ENCODE measurements at places on chromosomes 4 and X. TPM values are rescaled to one million over a fixed set of nuclear protein-coding genes. Genes with fewer than 3 reads are reported as not detected.
A peak's percentile ranks its signal among the peaks of the same experiment; 100 is the strongest.

- H3K4me3 ChIP-seq, result no peak overlapping the region
- no peak overlapping the region for H3K27ac ChIP-seq
- H3K4me1 ChIP-seq, result no peaks in the 10 kb centered on the region
- no peaks in the 10 kb centered on the region for H3K27me3 ChIP-seq
- DNase-seq, result peak; percentile 63
Observed at GRCh38 chrX:71098302-71098701, 2.7 kb downstream of the FOXO4 start.

DNA sequence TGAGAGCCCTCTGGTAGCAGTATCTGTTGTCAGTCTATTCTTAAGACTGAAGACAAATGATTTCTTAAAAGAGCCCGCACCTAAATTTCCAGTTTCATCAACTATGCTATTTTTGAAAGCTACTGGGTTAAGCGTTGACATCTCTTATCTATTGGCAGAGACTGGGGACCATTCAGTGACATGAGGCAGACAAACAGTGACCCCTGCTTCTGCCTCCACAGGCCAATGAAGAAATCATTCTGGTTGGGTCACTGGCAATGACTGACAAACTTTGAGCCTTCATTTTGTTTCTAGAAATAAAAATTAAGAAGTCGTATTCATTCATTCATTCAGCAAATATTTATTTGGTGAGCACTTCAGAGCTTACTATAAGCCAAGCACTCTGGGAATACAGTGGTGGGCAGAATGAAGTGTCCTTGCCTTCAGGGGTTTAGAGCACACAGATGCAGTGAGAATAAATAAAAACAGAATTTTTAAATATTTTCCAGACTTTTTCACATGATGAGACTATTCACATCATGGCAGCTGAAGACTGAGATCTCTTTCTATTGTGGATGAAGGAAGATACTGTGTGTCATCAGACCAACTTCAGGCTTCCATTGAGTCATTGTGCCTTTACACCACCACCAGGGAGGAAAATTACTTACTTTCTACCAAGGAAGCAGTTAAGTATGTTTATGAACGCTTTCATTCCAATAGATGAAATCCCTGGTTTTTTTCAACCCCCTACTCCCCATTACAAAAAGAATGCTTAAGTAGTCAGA lies 36.0 kb downstream of the SORBS2 start:
- no peak overlapping the region for H3K4me3 ChIP-seq
- H3K4me1 ChIP-seq, result peaks cover 4% of the 10 kb centered on the region
- H3K36me3 ChIP-seq, result no peaks in the 10 kb centered on the region
- no peak overlapping the region for H3K27ac ChIP-seq
- H3K27me3 ChIP-seq, result no peaks in the 10 kb centered on the region

GRCh38 chr4:173039617-173040577 lies 128.7 kb upstream of the GALNT7 start:
- H3K4me3 ChIP-seq, result no peak overlapping the region
- H3K27ac ChIP-seq, result peak overlapping the region; percentile 39
- no peaks in the 10 kb centered on the region for H3K36me3 ChIP-seq

- no peak overlapping the region for H3K4me3 ChIP-seq
- DNase-seq, result peak; percentile 60
- H3K27ac ChIP-seq, result no peak overlapping the region
- H3K4me1 ChIP-seq, result no peaks in the 10 kb centered on the region
- H3K36me3 ChIP-seq, result no peaks in the 10 kb centered on the region
Observed at GRCh38 chr4:85928775-85929591, 430.9 kb downstream of the MAPK10 start.

HEPH gene
- total RNA-seq, result 143 TPM

SYN1 gene
- 0.96 TPM for total RNA-seq

PDLIM3 gene
- 34.9 TPM for total RNA-seq

All from colonic mucosa (tissue), 4 donors.